ENCODE measurements at places on chromosomes 7 and 10.
A peak's percentile ranks its signal among the peaks of the same experiment; 100 is the strongest.

- peak; percentile 26 for DNase-seq
Observed at GRCh38 chr10:118531105-118531852, 64.2 kb downstream of the PRLHR start.

DNA sequence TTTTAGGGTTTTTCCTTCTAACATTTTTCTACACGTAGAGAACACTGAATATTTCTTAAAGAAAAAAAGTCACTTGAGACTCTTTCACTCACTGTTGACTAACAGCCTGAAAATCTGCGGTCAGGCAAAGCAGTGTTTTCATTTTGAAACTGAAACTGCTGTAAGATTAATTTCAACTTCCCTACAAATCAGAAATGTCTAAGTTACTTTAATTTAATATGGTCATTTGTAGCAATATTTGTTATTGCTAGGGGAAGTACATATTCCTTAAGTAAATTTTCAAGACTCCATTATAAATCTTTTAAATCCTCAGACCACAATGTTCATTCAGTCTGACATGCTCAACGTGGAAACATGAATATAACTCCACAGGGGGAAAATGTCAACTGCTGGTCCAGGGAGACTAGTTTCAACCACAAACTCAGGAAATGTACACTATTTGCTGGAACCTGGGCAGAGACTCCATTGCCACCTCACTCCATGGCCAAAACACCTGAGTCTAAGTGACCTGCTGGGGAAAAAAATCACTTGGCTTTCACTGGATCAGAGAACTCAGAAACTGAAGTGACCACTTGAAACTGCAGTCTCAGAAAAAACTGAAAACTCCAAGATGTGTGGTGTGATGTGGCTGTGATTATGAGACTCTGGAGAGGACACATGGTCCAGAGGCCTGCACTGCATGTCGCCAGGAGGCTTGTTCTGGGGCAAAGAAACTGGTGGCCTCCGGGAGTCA, 161.2 kb downstream of the TAX1BP1 start:
- DNase-seq: no peak

DNA sequence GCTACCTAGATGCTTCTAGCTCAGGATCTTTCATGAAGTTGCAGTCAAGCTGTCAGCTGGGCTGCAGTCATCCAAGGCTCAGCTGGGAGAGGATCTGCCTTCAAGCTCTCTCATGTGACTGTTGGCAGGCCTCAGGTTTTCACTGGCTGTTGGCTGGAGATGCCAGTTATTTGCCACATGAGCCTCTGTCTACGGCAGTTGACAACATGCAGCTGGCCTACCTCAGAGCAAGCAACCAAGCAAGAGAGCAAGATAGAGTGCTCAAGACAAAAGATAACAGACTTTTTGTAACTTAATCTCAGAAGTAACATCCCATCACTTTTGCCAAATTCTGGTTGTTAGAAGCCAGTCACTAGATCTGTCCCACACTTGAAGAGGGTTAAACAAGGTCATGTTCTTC, 125.8 kb downstream of the TPST1 start:
- DNase-seq: peak; percentile 68

DNA sequence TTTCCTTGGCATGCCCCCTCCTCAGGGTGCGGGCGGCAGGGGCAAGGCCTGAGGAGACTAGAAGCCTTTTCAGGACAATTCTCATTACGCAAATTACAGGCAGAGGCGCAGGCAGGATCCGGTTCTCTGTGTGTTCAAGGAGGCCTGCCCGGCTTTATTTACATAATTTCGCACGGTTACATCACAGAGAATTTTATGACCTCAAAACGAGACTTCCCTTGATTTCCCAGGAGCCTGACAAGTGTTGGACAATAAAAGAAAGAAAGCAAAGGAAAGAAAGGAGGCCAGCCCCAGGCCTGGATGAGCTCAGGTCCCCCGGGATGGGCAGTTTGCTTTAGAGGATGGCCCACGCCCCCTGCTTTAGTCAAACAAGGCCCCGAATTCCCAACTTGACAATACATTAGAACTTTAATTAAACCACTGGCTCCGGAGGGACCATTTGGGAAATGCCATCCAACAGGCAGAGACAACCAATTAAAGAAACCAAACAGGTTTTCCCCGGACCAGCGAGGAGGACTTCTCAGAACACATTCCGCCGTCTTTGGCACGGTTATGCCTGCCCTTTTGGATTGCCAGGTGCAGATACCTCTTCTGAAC, 2.9 kb downstream of the MNX1 start:
- no peak for DNase-seq

- DNase-seq: no peak
Observed at GRCh38 chr10:48444266-48444665, 137.8 kb downstream of the MAPK8 start.
